Lung microvascular endothelial cell (primary cell): ENCODE measurements at places on chromosomes 1 and 21. TPM values are rescaled to one million over a fixed set of nuclear protein-coding genes. Genes with fewer than 3 reads are reported as not detected.

DNA sequence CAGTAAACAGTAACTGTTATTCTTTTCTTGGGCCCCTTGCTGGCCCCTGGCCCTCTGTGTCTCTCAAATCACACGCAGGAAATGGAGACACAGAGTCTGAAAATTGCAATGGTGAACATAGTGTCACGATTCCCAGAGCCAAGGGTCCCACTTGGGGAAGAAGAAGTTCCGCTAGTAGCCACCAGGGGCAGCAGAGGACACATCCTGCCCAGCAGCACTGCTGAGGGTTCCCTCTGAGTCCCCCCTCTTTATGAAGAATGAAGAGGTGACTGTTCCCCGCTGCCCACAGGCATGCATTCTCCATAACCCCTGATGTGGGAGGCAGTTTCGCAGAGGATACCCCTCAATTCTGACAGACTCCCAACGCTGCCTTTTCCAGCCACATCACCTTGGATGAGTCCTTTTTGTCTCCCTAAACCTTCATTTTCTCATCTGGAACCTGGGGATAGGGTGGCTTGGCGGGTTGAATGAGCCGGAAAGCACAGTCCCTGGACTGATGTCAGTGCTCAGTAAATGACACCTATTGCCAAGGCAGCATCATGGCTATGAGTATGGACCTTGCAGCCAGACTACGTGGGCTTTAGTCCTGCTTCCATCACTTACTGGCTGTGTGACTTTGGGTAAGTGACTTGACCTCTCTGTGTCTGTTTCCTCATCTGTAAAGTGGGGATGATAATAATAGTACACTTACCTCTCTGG lies 238.0 kb upstream of the TMEM51 start:
- DNase-seq = peak; percentile 33

Gene CLCA4
- not detected in 2 replicates for total RNA-seq

DNA sequence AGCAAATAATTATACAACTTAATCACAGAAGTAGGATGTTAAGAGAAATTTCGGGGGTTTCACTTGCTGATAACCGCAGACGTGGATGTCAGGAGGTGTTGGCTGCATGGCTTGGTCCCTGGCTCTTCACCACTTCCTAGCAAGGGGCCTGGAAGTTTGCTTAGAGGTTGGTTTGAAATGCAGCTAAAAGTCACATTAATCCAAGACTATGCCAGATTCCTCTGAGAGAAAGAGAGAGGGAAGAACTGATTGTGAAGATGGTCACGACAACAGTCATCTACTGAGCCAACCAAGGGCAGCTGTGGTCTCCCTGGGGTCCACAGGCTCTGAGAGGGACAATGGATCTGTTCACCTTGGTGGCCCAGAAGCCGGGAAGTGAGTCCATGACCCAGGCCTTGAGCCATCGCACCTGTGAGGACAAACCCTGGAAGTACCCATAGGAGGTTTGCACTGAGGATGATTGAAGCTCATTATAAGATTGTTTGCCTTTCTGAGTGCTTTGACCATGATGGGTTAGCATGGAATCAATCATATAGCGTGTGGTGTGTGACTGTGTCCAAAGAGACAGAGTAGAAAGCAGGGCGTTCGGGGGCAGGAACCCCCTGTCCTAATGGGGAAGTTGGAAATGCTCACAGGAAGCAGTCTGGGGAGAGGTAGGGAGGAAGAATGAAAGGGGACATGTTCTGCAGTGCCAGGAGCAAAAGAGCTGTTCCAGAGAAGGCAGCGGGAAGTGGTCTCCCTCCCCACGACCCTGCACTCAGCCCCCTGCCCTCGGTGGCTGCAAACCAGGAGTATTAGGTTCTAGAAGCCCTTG lies 47.1 kb downstream of the UMODL1 start:
- no peak for DNase-seq

Gene ACTN2
- under 0.01 TPM in 1 of 2 replicates, not detected in the other for total RNA-seq

- peak; percentile 63 for DNase-seq
Observed at GRCh38 chr1:165369255-165369848, 12.8 kb upstream of the LMX1A start.

DNA sequence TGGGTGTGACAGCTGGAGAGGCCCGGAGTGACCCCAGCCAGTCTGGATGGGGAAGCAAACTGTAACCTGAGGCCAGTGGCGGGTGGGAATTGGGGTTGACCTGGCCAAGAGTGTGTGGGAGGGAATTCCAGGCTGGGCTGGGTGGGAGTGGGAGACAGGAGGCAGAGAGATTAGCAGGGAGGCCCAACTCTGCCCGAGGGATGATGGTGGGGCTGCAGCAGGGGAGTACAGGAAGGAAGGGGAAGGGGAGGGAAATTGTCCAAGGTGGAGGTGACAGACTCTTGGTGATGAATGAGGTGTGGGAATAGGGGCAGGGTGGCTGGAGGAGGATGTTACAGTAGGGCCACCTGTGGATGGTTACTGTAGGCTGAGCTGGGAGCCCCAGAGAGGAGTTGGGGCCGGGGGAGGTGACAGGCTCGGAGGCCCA lies 40.4 kb downstream of the HUNK start:
- DNase-seq = no peak

Gene KRTAP10-9
- total RNA-seq = not detected in 2 replicates

GRCh38 chr1:77876884-77877283 lies 11.5 kb upstream of the NEXN start:
- no peak for DNase-seq

DNA sequence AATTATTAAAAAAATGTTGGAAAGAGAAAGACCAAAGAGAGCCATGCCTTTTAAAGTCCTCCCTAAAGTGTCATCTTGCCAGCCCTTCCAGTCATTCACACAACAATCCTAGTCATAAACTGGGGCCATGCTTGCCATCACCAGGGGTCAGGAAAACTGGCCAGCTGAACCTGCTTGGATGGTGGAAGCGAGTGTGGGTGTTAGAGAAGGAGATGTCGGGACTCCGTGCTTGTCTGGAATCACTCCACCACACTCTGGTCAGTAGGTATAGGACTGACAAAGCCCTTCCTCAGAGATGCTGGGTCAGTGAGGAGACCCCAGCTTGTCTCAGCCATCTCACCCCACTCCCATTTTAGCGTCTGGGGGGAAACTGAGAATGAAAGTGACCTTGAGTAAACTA lies 3.3 kb upstream of the HAPLN2 start:
- no peak for DNase-seq

Gene TEDDM1
- total RNA-seq = not detected in 2 replicates
